ENCODE measurements at places on chromosomes 5 and 9. TPM values are rescaled to one million over a fixed set of nuclear protein-coding genes. Genes with fewer than 3 reads are reported as not detected.

The KYAT1 gene
- total RNA-seq = 13.3 TPM

The PCDHB2 gene
- total RNA-seq = 4.4 TPM

The PCDHA12 gene
- total RNA-seq = 0.33 TPM

The LRRC70 gene
- total RNA-seq = 1.0 TPM

The CCIN gene
- total RNA-seq = 3.6 TPM

The ATP10B gene
- total RNA-seq = 0.03 TPM

The PRDM9 gene
- total RNA-seq = not detected

The DIMT1 gene
- total RNA-seq = 23.5 TPM
